ENCODE measurements at places on chromosomes 5 and 9.

DNA sequence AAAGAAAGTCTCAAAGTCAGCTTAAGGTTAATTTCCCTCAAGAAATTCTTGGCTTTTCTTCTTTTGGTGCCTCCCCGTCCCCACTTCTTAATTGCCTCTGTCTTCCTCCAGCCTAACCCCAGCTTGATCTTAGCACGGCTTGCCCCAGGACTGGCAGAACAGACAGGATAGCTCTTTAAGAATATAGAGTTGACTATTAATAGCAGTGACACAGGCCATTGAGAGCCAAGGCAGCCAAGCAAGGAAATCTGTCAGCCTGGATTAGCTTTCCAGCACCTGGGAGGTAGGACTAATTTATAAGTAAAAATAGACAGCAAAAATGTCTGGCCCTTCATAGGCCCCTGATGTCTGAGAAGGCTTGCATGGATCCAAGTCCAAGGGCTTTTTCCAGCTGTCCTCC, 384.6 kb upstream of the SLC30A5 start:
- DNase-seq = no peak

DNA sequence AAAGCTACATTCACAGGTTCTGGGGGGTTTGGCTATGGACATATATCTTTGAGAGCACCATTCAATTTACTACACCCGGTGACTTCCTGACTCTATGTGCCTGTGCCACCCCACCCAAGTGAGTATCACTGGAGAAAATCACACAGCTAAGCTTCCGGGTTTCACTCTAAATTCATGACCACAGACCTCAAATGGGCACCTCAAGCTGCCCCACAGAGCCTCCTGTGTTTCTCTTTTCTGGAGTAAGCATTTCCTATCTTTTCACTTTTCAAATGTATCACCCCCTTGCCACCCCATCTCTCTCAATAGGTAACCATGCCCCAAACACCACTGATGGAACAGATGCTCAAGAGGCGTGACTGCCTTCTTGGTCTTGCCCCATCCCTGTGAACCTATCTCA, 49.2 kb upstream of the NEK6 start:
- DNase-seq = no peak

DNA sequence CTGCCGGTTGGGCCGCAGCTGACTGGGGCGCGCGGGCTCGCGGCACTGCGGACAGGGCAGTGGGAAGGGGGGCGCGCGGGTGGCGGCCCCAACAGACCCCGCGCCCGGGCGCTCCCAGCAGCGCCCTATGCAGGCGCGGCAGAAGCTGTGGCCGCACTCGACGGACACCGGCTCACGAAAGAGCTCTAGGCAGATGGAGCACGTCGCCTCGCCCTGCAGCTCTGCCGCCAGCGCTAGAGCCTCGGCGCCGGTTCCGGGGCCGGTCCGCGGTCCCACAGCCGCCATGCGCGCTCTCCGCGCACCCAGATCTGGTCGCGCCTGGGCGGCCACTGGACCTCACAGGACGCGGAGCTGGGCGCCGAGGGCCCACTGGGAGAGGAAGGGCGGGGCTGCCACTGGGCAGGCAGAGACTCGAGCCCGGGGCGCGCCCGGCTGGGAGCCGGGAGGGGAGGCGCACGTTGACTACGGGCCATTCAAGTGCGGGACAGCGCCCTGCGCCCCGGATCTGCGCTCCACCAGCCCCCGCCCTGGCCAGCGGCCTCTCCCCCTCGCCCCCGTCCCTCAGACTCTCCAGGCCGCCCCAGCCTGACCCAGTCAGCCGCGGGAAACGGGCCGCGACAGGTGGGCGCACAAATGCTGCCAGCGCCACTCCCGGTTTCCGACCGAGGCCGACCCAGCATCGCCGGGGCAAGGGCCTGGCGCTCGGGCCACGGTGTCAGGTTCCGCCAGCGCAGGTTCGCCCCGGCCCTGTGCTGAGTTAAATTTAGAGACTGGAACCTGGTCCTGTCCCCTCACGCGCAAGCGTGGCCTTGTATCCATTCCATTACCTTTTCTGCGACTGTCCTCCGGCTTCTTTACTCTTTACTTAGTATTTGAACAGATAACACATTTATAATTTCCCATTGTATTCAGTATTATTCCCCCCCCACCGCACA, at the start of gene TRIM7:
Gene TRIM7, minus strand, starts transcription at position 371 of the 935 bp plus-strand sequence. Its CDS starts 86 bp downstream, at position 285.
- DNase-seq = no peak

GRCh38 chr5:135095871-135096270, 61.8 kb upstream of the PITX1 start:
- DNase-seq = no peak

- DNase-seq = no peak
Measured at GRCh38 chr5:8840237-8840636, 705.6 kb downstream of the SEMA5A start.

DNA sequence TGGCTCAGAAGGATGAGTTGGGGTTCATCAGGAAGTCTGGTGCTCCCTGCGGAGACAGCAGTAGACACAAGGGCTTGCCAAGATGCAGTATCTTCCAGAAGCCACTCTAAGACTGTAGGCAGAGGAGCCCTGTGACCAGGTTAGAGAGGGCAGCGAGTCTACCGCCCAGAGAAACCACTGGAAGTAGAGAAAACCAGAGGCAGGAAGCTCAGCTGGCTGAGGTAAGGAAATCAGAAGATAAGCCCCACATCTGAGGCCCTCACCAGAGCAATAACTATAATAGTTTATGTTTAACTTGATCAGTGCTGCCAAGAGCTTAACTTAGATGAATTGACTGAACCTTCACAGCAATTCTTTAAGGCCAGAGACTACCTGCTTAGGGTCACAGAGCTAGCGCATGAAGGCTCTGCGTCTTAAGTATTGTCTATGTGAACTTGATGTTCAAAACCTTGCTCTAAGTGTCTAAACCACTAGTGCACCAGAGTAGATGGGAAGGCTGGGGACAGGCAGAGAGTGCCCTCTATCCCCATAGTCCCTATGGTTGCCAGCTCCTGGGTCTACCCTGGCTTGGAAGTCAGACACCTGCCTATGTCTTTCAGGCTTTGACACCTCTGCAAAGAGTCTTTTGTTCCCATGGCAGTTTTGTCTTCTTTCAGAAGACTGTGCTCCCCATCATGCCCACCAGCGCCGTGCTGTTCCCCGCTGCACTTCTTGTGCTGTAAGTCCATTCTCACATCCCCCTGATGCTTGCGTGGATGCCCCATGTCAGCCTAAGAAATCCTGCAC, 228.2 kb upstream of the KLF4 start:
- no peak for DNase-seq

GRCh38 chr5:9348401-9348996, 197.4 kb downstream of the SEMA5A start:
- DNase-seq = no peak

- DNase-seq = no peak
Measured at GRCh38 chr5:35832762-35833161, 23.9 kb upstream of the IL7R start.

DNA sequence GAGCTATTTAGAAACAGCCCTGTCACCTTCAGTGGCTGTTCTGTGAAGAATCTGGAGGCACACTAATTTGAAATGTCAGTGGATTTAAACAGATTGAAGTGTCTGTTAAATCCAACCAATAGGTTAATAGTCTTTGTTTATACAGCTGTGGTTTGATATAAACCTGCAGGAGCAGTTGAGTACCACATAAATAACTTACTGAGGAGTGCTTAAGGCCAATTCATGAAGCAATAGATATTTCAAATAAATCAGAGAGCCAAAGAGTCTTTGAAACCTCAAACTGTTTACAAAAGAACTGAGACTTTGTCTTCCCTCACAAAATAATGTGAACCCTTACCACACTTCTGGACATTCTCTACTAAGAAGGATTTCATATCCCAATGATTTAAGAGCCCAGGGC, 111.9 kb downstream of the FEM1C start:
- DNase-seq = no peak

GRCh38 chr5:96968074-96968473, 32.2 kb downstream of the LNPEP start:
- DNase-seq = no peak

Data from activated T-cell treated with anti-CD3 and anti-CD28 coated beads, Interleukin-2, amount 50 U/mL, for 4 hours (primary cell).